Right atrium auricular region (tissue), 2 donors: ENCODE measurements at places on chromosomes 12 and 14.
A peak's percentile ranks its signal among the peaks of the same experiment; 100 is the strongest.

DNA sequence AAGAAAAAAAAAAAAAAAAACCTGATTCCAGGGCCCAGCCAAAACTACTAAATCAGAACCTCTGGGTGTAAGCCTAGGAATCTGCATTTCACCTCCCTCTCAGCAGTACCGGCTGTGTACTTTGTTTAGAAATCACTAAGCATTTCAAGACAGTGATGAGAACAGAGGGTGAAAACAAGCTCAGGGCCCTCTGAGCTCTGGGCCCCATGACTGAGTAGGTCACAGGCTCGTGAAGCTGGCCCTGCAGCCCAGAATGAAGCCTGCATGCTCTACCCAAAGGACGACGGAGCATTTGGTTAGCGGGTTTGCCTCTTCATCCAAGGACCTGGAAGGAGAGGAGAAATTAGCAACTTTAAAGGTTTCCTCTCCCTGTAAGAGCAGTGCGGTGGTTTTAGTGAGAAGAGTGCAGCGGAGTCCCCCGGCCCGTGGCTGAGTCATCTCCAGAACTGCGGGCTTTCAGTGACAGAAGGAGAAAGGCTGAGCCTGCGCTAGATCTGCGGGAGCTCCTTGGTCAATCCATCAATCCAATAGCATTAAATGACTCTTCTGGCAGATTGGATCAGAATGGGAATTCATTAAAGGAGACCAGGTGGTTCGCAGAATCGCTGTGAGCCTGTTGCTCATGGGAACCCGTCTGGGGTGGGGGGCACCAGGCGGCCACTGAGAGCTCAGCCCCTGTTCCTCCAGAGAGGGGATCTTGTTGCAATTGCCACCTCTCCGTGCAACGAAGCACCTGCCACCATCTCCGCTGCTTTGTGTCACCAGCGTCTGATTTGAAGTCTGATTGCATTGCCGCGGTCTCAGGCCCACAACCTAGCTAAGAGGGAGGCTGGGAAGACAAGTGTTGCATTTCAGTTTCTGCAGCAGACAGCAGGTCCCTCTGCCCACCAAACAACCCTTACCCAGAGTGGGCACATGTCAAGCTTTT, 7.3 kb downstream of the IL31 start:
- DNase-seq: no peak

GRCh38 chr12:102913453-102914226, 3.4 kb downstream of the PAH start:
- no peak for DNase-seq

- no peak for DNase-seq
Observed at GRCh38 chr12:52713960-52714886, 10.9 kb upstream of the KRT77 start.

GRCh38 chr12:115932066-115932465, 345.4 kb downstream of the MED13L start:
- peak; percentile 50 for DNase-seq

GRCh38 chr12:9039397-9039977, 50.1 kb downstream of the KLRG1 start:
- no peak for DNase-seq

- no peak for DNase-seq
Observed at GRCh38 chr14:102200690-102201352, 61.1 kb downstream of the WDR20 start.

DNA sequence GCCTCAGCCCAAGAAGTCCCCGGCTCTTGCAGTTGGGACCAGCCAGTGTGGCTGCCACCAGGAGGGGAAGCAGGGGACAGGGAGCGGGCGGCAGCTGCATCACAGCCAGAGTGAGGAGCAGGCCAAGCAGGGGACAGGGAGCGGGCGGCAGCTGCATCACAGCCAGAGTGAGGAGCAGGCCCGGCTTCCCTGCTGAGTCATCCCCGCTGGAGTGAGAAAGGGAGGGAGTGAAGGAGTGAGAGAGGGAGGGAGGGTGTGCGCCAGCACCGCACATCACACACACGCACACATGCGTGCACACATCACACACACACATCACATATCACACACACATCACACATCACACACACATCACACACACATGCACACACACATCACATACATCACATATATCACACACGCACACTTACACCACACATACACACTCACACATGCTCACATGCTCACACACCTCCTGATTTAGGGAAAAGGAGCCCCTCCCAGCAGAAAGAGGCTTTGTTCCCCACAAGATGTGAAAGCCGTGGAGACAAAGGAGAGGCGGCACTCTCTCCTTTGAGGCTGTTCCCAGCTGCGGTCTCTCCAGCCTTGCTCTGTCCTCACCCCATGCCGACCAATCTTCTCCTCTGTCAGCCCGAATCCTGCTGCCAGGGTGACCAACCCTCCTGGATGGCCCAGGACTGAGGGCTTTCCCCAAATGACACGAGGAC, 16.7 kb upstream of the ZDHHC22 start:
- peak; percentile 58 for DNase-seq

DNA sequence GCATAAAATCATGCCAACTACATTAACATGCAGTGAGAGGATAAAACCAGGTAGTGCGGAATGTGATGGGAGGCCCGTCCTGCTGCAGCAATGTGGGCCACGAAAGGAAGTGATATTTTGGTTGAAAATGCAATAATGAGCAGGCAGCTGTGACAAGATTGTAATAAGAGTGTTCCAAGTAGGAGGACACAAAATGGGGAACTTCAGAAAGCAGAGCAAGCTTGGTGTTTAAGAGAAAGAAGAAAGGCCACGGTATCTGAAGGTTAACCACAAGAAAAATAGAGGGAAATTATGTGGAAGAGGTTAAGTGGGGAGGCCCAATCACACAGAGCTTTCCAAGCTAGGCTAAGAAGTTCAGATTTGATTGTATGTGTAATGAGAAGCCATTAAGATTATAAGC, 34.3 kb downstream of the OVCH1 start:
- no peak for DNase-seq

DNA sequence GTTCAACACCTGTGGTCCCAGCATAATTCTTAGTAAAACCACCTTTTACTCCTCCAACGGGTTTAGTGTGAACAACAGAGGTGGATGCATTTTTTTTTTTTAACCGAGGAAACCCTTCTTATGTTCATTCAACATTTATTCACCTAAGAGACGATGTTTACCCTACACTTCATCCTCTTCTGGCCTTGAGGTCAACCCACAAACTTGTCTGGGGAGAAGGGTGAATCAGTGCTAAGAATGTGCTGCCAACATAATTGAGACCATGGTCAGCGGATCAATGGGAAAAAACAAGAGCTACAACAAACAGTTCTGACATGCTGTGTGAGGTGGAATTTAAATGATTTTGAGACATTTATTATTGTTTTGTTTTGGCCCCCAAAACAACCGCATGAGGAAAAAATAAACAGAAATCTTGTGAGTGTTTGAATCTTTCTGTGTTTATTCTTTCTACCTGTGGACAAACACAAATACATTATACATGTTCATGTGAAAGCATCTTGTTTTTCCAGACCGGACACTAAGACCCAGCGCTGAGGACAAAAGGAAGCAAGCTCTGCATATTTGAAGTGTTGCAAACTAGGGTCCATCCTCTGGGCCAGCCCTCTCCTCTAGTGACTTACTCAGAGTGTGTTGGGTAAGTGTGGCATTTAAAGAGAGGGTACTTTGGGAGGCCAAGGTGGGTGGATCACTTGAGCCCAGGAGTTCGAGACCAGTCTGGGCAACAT, 5.1 kb upstream of the USP30 start:
- DNase-seq: no peak

DNA sequence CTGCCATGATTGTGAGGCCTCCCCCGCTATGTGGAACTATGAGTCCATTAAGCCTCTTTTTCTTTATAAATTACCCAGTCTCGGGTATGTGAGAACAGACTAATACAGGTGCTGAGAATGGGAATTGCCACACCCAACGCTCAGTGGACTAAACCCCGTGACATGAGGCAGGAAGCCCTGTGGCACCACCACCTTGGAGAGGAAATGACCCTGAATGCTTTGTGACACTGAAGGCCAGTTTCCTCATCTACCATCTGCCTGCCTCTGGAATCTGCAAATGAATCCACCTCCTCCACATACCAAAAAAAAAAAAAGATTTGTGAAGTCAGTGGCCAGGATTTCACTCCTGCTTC, 41.6 kb downstream of the NT5DC3 start:
- DNase-seq: no peak

DNA sequence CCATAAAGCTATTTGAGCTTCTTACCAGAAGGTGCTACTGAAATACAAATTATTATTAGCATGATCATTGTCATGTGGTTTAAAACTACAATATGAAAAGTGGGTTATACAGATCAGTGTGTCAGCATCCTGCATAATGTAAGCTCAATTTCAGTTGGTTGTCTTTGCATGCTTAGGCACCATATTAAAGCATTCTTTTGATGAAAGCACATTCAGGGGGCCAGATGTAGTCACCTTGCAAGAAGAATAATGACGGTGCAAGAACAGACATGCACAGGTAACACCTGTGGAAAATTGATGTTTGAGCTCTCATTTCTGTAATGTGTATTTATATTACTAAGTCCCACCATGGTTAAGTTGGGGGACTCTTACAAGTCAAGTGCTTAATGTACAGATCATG, 123.9 kb downstream of the PAX9 start:
- DNase-seq: no peak

DNA sequence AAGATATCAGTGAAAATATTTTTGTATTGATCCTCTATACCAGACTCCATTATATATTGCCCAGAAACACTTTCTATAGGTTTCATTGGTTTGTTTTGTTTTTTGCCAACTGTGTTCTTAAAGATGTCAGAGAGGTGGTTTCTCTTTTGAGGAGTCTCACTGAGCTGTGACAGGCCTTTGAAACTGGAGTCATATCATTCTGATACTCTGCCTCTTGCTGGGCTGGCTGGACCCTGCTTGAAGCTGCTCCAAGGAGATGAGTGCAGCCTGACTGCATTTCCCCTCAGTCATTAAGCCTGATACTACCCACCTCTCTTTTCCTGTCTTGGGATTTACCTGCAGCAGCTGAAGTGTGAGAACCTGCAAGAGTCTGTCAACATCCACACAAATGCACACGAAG, 16.4 kb upstream of the TAS2R30 start:
- no peak for DNase-seq

- no peak for DNase-seq
Observed at GRCh38 chr12:109261939-109262338, 47.1 kb downstream of the FOXN4 start.

- no peak for DNase-seq
Observed at GRCh38 chr14:63157195-63157594, 47.0 kb upstream of the RHOJ start.

- no peak for DNase-seq
Observed at GRCh38 chr14:38243696-38244240, 12.1 kb downstream of the CLEC14A start.

DNA sequence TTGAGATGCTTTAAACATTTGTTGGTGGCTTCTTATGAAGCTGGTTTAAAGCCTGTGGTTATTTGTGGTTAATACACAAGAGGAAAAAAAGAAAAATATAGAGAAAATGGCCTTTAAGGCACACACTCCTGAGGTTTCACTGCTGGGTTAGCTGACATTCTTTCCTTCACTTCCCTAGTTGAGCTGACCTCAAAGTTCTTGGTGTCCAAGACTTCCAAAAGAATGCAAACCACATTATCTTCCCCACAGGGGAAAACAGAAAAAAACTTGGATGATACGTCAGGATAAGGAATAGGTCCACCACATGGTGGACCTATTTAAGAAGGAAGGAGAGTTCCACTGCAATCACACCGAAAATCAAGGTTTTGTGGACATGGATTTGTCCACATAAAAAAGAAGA, 94.3 kb downstream of the SLC25A21 start:
- DNase-seq: no peak

DNA sequence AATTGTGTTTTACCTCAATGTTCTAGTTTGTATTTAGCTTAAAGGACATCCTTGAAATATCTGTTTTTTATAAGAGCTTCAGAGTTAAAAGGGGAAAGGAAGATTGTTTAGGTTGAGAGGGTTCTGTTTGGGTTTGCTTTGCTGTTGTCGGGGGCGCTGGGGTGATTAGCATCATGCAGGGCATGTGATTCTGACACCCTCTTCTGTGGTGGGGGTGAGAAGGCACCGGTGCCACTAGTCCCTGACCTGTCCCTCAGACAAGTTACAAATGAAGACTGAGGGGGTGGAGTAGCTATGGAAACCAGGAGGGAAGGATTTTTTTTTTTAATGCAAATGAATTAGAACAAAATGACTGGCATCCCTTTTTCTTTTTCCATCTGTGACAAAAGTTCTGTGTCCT, 291.3 kb downstream of the RPAP3 start:
- DNase-seq: no peak

- DNase-seq: no peak
Observed at GRCh38 chr14:59897757-59898383, 22.1 kb upstream of the LRRC9 start.

DNA sequence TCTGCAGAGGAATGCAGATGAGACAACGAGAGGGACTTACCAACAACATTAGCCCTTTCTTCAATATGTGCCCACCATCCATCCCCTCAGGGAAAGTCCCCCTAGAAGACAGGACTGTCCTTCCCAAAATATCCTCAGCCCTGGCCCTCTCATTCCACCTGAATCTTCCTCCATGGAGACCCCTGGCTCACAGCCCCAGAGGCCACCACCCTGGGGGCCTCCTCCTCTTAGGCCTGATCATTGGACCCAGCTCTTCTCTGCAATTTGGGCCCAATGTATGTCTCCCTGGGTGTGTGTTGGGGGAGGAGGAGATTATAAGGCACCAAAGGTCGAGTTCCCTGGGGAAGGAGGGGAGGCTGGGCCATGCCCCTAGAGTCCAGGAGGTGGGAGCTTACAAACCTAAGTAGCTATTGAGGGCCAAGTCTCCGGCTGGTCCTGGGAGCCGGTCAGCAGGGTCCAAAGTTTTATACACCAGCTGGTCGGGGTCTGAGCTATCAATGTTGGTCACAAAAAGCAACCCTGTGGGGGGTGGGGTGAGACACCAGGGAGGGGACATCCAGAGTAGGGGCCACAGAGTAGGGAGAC, 8.1 kb downstream of the ITGA7 start:
- DNase-seq: no peak

DNA sequence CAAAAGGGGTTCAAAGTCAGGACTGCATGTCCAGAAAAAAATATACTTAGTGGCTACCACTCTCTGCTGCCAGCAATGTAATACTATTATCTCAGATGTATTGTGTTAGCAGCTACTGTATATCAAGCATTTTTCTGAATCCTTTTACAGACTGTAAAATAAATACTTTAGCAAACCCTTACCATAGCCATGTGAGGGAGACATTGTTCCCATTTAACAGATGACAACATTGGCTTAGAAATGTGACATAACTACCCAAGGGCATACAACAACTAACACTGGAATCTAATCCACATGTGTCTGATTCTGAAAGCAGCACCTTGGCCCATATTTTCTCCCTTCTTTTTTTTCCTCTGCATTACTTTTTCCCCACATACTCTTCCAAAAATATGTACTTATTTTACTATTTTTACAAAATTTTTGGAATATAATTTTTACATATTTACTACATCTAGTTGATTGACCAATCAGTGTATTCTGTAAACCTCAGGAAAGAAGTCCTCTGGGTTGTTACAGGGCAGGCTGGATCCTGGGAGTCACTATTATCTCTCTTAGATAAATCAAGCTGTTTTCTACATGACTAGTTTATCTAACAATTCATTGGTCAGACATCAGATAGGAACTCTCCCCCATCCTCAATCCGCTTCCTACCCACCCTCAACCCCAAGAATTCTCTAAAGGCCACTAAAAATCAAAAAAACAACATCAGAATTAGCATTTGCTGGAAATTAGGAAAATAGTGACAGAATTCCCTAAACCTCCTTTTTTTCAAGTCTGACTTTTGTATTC, 154.1 kb downstream of the BTG1 start:
- no peak for DNase-seq

GRCh38 chr14:31096255-31096654, 70.1 kb upstream of the STRN3 start:
- DNase-seq: no peak

- no peak for DNase-seq
Observed at GRCh38 chr12:101480849-101481248, 5.7 kb downstream of the SPIC start.

GRCh38 chr12:119068129-119068856, 87.0 kb downstream of the SRRM4 start:
- no peak for DNase-seq
